ENCODE measurements at places on chromosomes 11 and 22. TPM values are rescaled to one million over a fixed set of nuclear protein-coding genes. Genes with fewer than 3 reads are reported as not detected.

Gene JAML
- not detected for total RNA-seq

Gene TRIM48
- not detected for total RNA-seq

Gene RAB36
- total RNA-seq: 3.5 TPM

Gene CSNK2A3
- 0.35 TPM for total RNA-seq

Gene CAPN1
- 256 TPM for total RNA-seq

Gene PRR33
- total RNA-seq: not detected

Gene MISFA
- total RNA-seq: 0.36 TPM

Gene RIC3
- total RNA-seq: 1.6 TPM

Gene NCAPD3
- total RNA-seq: 16.2 TPM

Gene FJX1
- 52.1 TPM for total RNA-seq

Measured in epithelial cell of proximal tubule (primary cell).